H54 (cell line): ENCODE measurements at places on chromosomes 4 and X.

GRCh38 chr4:147182041-147182440 is 236.4 kb upstream of the TTC29 start:
- no peak for DNase-seq

GRCh38 chrX:57155171-57155570 is 18.0 kb upstream of the SPIN2A start:
- DNase-seq: no peak

DNA sequence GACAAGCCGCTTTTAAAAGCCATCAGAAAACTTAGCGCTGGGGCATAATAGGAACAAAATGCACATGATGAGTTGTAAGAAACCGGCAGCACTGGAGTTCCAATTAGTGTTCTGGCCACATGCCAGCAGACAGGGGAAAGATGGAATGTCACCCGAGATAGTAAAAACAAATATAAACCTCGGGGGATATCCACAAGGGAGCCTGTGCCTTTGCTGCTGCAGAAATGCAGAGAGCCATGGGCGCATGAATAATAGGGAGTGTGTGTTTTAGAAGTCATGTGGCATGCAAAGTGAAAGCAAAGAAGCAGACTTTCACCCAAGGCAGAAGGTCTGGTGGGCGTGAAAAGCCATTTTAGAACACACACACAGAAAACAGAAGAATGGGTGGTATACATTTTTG is 19.1 kb downstream of the GPRASP3 start:
- DNase-seq: no peak

DNA sequence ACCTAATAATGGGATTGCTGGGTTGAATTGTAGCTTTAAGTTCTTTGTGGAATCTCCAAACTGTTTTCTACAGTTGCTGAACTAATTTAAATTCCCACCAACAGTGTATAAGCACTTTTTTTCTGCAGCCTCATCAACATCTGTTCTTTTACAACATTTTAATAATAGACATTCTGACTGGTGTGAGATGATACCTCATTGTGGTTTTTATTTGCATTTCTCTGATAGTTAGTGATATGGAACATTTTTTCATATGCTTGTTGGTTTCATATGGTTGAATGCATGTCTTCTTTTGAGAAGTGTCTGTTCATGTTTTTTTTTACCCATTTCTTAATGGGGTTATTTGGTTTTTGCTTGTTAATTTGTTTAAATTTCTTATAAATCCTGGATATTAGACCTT is 1718.9 kb downstream of the C4orf33 start:
- DNase-seq: no peak

GRCh38 chrX:121160987-121161386 is 113.6 kb downstream of the GLUD2 start:
- DNase-seq: no peak

DNA sequence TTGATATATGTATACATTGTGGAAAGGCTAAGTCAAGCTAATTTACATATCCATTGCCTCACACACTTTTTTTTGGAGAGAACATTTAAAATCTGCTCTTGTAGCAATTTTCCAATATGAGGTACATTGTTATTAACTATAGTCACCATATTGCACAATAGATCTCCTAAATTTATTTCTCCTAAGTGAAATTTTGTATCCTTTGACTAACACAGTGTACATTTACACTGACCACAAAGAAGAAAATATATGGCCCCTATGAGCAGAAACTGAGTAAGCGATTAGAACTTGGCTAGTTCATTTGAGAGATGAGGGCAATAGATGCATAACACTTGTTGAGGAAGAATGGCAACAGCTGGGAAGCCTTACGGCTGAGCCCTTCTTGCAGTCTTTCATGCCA is 20.3 kb upstream of the GUCY1B1 start:
- no peak for DNase-seq

GRCh38 chr4:158857951-158858350 is 89.1 kb downstream of the FNIP2 start:
- no peak for DNase-seq

DNA sequence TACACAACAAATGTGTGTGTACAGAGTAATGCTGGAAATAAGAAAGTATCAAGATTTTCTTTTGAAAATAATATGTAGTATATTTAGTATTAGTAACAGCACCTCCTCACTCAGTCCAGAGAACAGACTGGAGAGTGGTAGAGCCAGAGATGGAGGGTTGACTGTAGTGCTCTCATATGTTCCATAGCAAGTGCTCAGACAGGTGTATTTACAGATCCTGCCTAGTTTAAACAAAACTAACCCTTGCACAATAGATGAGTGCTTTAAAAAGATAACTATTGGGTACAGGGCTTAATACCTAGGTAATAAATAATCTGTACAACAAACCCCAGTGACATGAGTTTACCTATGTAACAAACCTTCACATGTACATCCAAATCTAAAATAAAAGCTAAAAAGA is 381.0 kb upstream of the EMCN start:
- DNase-seq: no peak

DNA sequence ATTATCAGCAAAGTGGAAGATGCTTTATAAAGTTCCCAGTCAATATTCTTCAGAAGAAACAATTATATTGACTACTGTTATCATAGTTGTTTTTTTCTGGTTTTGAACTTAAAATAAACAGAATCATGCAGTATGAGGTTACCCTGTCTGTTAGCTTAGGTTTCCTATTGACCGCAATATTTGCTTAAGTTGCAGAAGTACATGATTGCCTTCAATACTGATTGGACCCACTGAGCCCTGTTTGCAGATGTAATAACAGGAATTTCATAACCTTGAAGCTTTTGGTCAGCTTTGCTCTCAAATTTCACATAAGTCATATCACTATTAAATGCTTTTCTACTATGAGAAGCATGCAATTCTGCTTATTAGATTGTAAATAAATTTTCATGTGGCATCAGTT is 229.1 kb upstream of the FSTL5 start:
- no peak for DNase-seq

GRCh38 chr4:122285285-122285684 is 93.5 kb upstream of the ADAD1 start:
- peak; percentile 1 for DNase-seq

DNA sequence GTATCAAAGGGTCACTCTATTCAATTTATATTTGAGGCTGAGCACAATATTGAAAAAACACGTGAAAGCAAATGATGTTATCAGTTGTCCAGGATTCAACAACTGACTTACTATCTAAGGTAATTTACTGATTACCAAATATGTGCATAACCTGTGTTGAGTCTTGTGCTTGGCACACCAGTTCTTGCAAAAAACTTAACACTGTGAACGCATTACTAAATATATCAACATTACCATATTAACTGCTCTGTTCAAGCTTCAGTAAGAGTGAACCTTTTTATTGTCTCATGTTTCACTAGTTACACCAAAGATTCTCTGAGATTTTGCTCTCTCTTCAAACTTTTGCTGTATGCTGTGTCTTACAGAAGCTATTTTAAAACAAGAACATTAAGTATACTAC is 38.4 kb downstream of the PPARGC1A start:
- no peak for DNase-seq

GRCh38 chrX:2677764-2678163 is 13.3 kb upstream of the CD99 start:
- DNase-seq: peak; percentile 80

DNA sequence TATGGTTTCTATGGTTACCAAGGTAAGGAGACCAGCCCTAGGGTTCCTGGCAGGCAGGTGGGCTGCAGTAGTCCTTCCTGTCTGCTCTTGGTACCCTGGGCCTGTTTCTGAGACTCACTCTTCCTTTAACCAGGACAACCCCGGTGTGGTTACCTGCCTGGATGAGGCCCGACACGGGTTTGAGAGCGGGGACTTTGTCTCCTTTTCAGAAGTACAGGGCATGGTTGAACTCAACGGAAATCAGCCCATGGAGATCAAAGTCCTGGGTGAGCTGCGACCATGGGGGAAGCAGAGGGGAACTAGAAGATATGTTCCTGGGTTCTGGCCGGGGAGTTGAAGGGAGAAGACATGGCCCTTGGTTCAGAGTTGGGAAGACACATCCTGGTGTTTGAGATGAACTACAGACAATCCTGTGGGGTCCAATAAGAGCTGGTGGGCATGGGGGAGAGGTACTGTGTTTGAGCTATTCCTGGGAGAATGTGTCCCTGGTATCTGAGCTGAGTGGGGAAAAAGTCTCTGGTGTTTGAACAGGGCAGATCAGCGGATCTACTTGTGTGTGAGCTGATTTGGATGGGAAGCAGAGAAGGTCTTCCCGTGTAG is 7.8 kb downstream of the UBA1 start:
- DNase-seq: no peak

GRCh38 chr4:4847011-4847410 is 12.5 kb upstream of the MSX1 start:
- DNase-seq: no peak

GRCh38 chr4:25308306-25308705 is 4.3 kb upstream of the ZCCHC4 start:
- DNase-seq: no peak
